ENCODE measurements at places on chromosomes 6 and 20. TPM values are rescaled to one million over a fixed set of nuclear protein-coding genes. Genes with fewer than 3 reads are reported as not detected.

TBC1D32 gene
- total RNA-seq, result 4.9 TPM

C20orf144 gene
- total RNA-seq, result not detected

PRSS16 gene
- total RNA-seq, result not detected

IL17F gene
- not detected for total RNA-seq

ARHGAP18 gene
- total RNA-seq, result 98.8 TPM

PAX1 gene
- not detected for total RNA-seq

PIM1 gene
- 3.6 TPM for total RNA-seq

COL21A1 gene
- total RNA-seq, result 1.8 TPM

STX11 gene
- 4.5 TPM for total RNA-seq

PERP gene
- 11.4 TPM for total RNA-seq

HSPA1L gene
- 0.76 TPM for total RNA-seq

ZC2HC1B gene
- not detected for total RNA-seq

HUS1B gene
- 0.65 TPM for total RNA-seq

AGPAT4 gene
- 7.5 TPM for total RNA-seq

CGA gene
- total RNA-seq, result not detected

XKR7 gene
- total RNA-seq, result not detected

HDGFL1 gene
- not detected for total RNA-seq

PAK5 gene
- total RNA-seq, result not detected

PSMA7 gene
- total RNA-seq, result 714 TPM

MYCT1 gene
- total RNA-seq, result 133 TPM

CST4 gene
- total RNA-seq, result not detected

FAM135A gene
- 21.7 TPM for total RNA-seq

IL22RA2 gene
- total RNA-seq, result not detected

ROS1 gene
- total RNA-seq, result not detected

MATN4 gene
- not detected for total RNA-seq

ADAT2 gene
- total RNA-seq, result 3.2 TPM

DEFB114 gene
- not detected for total RNA-seq

IRF4 gene
- total RNA-seq, result not detected

CD24 gene
- 0.97 TPM for total RNA-seq

SULF2 gene
- total RNA-seq, result 20.1 TPM

SYNGAP1 gene
- total RNA-seq, result 1.2 TPM

CDC5L gene
- total RNA-seq, result 22.7 TPM

SOX12 gene
- 3.6 TPM for total RNA-seq

LRRN4 gene
- total RNA-seq, result not detected

DEFB124 gene
- not detected for total RNA-seq

MYLK2 gene
- total RNA-seq, result 0.32 TPM

BACH2 gene
- 0.30 TPM for total RNA-seq

SAMD5 gene
- total RNA-seq, result 3.2 TPM

ANKRD66 gene
- total RNA-seq, result not detected

ETV7 gene
- 1.4 TPM for total RNA-seq

HLA-DMB gene
- total RNA-seq, result 2.3 TPM

EPPIN gene
- not detected for total RNA-seq

GRIK2 gene
- total RNA-seq, result not detected

RAET1L gene
- total RNA-seq, result not detected

CHRNA4 gene
- not detected for total RNA-seq

MMP24 gene
- total RNA-seq, result 0.32 TPM

RIMS1 gene
- total RNA-seq, result 0.32 TPM

ELOVL2 gene
- total RNA-seq, result not detected

PLEKHG1 gene
- total RNA-seq, result 32.2 TPM

DYNLT1 gene
- total RNA-seq, result 155 TPM
